ENCODE measurements at places on chromosomes 3 and 15.
A peak's percentile ranks its signal among the peaks of the same experiment; 100 is the strongest.

DNA sequence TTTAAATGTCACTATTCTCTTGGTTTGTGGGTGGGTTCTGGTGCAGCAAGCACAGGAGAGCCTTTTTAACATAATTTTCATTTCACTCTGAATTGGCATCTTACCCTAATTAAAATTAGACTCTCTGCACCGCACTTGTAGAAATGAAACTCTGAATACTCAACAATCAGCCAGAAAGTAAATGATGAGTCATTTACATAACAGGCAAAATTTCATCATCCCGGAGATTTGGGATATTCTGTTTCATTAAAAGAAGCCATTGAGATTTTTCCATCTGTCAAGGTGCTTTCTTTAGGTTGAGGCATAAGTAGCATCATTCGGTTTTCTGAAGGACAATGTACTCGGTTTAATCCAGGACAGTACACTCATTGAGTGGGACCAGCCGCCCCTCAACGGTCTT lies 111.0 kb downstream of the RFTN1 start:
- no peak for DNase-seq

GRCh38 chr3:114217266-114217665 lies 20.1 kb downstream of the ZNF80 start:
- peak; percentile 70 for DNase-seq

- no peak for DNase-seq
Observed at GRCh38 chr15:23069496-23070166, 30.3 kb upstream of the TUBGCP5 start.

- peak; percentile 54 for DNase-seq
Observed at GRCh38 chr3:179558742-179559364, 3.9 kb upstream of the ACTL6A start.

DNA sequence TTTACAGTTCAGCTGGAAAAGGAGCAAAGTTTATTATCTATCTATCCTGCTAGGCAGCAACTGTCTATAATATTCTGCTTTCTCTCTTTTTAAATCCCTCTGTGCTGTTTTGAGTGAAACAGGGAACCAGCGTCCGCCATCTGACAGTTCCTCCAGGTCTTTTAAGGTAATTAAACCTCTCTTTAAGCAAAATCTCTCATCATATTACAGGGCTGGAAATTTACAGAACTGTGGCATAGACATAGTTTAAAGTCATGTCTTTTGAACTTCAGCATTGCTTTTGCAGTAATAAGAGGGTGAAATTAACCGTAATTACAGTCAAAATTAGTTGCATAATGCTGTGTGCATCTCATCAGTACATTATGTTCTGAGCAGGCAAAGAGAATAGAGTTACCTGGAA lies 263.4 kb upstream of the KCNMB2 start:
- peak; percentile 60 for DNase-seq

- no peak for DNase-seq
Observed at GRCh38 chr15:96774216-96774615, 443.7 kb downstream of the NR2F2 start.

DNA sequence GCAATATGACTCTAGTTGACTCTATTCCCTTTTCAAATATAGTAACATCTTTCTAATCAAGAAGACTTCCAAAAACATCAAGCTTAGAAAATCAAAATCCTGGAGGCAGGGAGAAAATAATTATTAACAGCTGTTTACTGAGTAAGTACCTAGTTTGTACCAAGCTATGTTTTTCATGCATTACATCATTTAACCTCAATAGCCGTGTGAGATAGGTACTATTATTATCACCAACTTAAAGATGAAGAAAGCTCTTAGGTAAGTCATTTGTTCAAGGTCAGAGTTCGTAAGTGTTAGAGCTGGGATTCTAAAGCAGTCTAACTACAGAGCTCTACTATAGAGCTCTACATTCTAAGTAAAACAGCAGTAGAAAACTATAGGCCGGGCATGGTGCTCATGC lies 41.6 kb downstream of the GSK3B start:
- DNase-seq = no peak

DNA sequence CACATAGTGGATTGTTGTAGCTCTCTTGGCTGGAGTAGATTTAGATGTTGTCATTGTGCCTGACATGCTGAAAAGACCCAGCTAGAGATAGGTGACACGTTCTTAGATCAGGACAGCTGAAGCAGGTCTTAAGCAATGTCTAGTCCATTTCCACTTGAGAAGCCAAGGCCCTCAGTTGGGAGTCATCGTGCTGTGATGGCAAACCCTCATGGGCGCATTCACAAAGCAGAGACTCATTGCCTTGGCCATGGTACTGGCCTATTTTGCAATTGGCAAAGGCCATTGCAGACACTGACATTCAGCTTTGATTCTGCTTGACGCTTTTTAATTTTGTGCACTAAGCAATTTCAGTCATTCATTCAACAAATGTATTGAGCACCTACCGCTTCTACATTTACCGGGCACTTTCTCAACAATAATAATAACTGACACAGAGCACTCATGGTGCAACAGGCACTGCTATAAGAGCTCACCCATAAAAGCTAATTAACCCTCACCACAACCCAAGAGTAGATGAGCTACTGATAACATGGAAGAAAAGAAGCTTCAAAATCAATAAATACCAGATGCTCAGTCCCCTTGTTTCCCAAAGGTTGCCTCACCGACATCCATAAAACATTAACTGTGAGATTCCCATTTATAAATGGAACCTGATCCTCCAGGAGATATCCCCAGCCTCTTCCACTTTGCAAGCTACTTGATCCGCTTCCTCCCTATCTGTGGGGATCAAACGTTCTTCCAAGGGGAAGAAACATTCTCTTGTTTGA lies 200.1 kb downstream of the TLE3 start:
- no peak for DNase-seq

- DNase-seq = no peak
Observed at GRCh38 chr3:43363621-43364266, 77.4 kb downstream of the SNRK start.
